ENCODE measurements at places on chromosomes 1 and 21.
A peak's percentile ranks its signal among the peaks of the same experiment; 100 is the strongest.

- peak; percentile 42 for DNase-seq
Measured at GRCh38 chr1:151720974-151721787, at the start of gene RIIAD1. Gene RIIAD1, plus strand, starts transcription at chr1:151721522. Its CDS starts 15 bp downstream, at chr1:151721537.

DNA sequence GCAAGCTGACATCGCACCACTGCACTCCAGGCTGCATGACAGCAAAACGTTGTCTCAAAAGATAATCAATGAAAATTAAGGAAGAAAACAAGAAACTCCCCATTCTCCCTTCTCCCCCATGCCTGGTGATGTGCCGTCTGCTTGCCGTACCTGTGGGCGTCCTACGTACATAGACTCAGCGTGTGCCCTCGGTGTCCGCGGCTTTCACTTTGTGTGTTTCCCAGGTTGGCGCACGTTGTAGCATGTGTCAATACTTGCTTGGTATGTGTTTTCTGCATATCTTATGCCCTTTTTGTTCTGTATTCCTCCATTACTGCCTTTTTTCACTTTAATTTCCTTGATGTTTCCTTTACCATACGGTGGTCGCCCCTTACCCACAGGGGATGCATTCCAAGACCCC lies 53.8 kb downstream of the PCNT start:
- DNase-seq: no peak

GRCh38 chr1:234090212-234091064 lies 186.0 kb downstream of the SLC35F3 start:
- DNase-seq: no peak

GRCh38 chr21:35252831-35253230 lies 203.7 kb upstream of the RUNX1 start:
- peak; percentile 40 for DNase-seq

GRCh38 chr1:91585502-91585901 lies 84.9 kb downstream of the CDC7 start:
- no peak for DNase-seq

Measured in activated naive CD4-positive, alpha-beta T cell treated with Interleukin-2 at 50 U/mL for 16 hours (primary cell).